Lung microvascular endothelial cell (primary cell): ENCODE measurements at places on chromosomes 1 and 21. TPM values are rescaled to one million over a fixed set of nuclear protein-coding genes. Genes with fewer than 3 reads are reported as not detected.

DNA sequence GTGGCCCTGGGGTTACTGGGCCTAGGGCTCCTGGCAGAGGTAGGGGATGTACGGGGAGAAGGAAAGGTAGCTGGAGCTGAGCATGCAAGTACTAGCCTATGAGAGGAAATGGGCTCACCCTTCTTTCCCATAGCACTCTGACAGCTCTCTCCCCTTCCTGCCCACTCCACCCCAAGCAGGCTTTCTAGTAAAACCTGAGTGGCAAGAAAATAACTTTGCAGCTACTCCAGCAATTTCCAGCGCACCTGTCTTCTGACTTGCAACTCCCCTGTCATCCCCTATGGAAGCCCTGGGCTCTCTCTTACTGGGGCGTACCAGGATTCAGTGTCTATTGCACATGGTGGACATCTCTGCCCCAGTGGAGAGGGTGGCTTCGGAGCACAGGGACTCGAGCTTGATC is 6.7 kb upstream of the IVL start:
- no peak for DNase-seq

DNA sequence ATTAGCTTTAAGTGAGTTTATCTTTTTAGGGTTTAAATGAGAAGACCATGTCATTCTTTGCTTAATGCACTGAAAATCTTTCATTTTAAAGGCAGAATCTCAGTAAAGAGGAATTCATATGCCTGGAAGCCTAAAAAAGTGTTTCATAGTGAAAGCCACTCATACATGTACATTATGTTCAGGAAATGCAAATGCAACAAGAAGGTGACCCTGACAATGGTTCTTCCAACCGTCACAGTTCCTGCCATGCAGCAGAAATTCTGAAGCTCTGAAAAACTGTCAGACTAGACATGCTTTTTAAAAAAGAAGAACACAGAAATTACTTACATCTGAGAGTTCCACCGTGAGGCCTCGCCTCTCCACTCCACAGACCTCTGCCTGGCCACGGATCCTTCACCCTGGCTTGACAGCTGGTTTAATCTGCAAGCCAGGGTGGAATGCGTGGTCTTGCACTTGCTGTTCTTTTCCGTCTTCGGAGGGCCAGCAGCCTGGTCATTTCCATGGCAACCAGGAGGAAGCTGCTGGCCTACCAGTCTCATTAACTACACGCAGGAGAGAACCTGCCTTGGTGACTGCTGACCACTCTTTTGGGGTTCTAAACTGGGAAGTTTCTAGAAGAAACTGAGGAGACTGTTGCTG is 41.8 kb upstream of the PAXBP1 start:
- no peak for DNase-seq

GRCh38 chr1:218464871-218465270 is 119.7 kb downstream of the TGFB2 start:
- no peak for DNase-seq

- no peak for DNase-seq
These were observed 188.6 kb downstream of the C1orf94 start for GRCh38 chr1:34365295-34365694.

DNA sequence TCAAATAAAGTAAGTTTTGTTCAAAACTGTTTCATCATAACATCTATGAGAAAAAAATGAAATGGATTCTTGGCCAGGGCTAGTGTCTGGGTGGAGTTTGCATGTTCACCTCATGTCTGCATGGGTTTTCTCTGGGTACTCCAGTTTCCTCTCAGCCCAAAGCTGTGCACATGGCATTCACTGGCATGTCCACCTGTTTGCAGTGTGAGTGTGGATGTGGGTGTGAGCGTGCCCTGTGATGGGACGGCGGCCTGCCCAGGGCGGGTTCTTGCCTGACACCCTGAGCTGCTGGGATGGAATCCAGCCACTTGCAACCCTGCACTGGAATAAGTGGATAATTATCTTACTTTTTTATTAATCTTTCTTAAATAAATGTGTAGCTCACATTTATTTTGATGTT is 185.5 kb downstream of the RYR2 start:
- DNase-seq, result no peak

DNA sequence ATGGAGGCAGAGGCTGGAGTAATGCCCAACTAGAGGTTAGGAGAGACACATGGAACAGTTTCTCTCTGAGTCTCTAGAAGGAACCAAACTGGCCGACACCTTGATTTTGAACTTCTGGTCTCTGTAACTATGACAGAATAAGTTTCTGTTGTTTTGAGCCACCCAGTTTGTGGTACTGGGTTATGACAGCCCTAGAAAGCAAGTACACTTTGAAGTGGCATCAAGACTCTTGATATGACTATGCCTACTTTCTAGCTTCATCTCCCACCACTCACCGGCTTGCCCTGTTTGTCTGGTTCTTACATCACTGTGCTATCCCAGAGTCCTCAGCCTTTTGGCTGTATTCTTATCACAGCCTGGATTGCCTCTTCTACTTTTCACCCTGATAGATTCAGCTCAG is 230.3 kb upstream of the USP24 start:
- DNase-seq, result no peak

- DNase-seq, result no peak
These were observed 1.4 kb downstream of the LDLRAP1 start for GRCh38 chr1:25544819-25545218.

- peak; percentile 18 for DNase-seq
These were observed 10.2 kb upstream of the RNF186 start for GRCh38 chr1:19825298-19825697.

RXFP4 gene
- total RNA-seq, result not detected in 2 replicates

- DNase-seq, result no peak
These were observed 54.8 kb downstream of the CTH start for GRCh38 chr1:70465911-70466310.

DNA sequence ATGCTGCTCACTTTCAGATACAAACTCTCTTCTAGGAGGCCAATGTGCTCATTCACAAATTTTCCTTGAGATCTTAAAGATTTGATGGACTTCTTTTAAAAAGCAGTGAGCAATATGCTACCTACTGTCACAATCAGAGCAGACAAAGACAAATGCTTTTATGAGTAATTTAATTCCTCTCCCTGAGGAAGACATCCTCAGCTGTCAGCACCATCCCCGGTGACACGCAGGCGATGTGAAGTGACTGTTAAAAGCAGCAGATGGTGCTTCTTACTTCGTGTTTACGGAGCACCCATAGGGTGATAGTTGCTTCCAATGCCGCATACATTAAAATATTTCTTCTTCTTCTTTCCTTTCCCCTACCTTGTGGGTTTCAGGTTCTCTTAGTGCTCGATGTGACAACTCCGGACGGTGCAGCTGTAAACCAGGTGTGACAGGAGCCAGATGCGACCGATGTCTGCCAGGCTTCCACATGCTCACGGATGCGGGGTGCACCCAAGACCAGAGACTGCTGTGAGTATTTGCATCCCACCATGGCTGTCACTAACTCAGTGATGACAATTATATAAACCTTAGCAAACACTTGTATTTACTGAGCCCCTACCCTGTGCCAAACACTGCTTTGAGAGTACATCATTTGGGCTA is 29.1 kb downstream of the LAMC2 start:
- DNase-seq, result no peak
